ENCODE measurements at places on chromosomes 1 and 21.

- no peak for DNase-seq
Observed at GRCh38 chr1:6033986-6034749, 11.5 kb upstream of the KCNAB2 start.

DNA sequence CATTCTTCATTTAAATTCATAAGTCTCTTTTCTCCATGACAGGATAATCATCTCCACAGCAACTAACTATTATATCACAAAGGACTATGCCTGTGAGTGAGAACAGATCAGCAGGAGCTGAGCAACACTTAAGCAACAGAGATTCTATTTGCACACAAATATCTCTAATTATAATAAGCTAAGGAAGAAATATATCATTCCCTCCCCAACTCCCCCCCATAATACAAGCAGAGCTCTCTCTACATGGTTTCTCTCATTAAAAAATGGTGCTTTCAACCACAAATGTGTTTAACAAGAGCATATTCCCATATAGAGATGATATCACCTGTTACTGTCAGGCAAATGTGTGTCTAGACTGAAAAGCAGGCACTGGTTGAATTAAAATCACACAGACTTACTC is 34.5 kb upstream of the NIBAN1 start:
- DNase-seq = no peak

GRCh38 chr1:55146781-55147180 is 68.4 kb downstream of the USP24 start:
- no peak for DNase-seq

- no peak for DNase-seq
Observed at GRCh38 chr21:18253221-18253620, 8.6 kb downstream of the CHODL start.

Measured in stimulated activated CD4-positive, alpha-beta T cell treated with anti-CD3 and anti-CD28 coated beads, TNF-alpha, amount 100 ng/mL, for 4 hours (primary cell).